ENCODE measurements at places on chromosomes 3 and 15.

DNA sequence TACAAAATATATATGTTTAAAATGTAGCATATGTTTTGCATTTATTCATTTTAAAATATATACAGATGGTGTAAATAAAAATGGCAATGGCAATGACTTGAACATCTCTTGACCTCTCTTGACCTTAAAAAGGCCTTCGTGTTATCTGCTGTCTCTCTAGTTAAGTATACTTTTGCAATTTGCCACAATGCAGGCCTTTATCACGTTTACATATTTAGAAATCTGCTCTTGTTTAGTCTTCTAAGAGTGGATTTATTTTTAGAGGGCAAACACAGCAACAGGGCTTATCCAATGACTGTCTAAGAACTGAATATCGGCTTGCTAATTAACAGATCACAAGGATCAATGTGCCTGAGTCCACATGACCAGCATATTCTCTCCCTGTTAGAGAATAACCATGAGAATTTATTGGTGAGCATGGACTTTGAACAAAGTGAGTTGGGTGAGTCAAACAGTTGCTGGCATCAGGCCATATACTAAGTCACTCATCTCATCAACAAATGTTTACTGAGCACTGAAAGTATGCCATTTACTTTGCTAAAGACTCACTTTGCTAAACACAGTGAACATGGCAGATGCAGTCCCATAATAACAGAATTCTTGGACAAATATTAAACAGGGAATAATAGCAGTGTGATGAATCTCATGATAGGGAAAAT is 48.2 kb downstream of the MDFIC2 start:
- no peak for DNase-seq

DNA sequence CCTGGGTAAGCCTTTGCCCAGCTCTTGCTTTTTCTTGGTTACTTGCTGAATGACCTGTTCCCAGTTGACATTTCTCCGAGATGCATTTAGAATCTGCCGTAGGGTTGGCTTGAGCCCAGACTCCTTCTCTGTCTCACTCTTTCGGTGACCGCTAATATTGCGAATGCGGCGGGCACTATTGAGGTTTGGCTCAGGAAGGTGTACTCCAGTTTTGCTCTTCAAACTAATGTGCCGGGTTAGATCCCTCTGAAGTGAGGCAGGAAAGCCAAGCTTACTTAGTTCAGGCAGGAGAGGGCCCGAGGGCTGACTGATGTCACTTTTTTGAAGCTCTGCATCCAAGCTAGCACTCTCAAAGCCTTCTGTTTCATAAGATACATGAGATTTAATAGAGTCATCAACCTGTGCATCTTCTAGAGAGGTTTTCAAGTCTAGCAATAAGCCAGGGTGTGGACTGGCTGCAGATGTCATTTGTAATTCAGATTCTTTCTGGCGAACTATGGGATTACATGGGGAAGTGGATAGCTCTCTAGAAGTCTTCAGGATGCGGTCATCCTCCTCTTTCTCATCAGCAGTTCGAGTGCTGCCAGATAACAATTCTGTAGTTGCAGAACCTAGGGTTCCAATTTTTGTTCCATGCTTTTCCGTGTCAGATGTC is 41.0 kb downstream of the ZNF106 start:
- DNase-seq = no peak

DNA sequence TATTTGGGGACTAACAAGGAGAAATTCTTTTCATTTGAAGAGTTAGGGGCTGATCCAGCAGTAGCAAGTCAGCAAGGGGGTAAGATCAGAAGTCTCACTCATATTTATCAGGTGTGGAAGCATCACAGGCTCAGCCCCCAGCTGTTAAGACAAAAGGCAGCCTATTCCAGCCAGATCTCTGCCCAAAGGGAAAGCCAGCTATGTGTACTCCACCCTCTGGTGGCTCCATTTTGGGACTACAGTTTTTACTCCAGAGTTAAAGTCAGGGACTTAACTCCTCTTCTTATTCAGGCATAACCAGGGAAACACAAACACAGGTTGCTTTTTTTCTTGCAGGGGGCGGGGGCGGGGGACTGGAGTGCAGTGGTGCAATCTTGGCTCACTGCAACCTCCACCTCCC is 19.2 kb downstream of the UBP1 start:
- DNase-seq = no peak

DNA sequence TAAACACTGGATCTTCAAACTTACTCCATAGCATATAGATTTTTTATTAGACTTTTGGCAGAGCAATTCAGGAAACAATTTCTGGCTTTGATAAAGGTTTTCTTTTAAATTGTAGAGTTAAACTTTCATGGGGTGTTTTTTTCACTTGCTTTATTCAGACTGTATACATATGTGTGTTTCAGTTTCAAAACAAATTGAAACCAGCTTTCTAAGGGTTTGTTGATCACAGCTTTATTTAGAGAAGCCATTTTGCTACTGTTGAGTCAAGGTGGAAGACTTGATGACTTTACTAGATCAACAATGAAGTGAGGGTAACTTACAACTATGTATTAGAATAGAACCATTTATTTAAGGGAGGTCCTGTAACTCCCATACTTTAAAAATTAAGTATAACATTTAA is 6.2 kb downstream of the UBE2E1 start:
- no peak for DNase-seq

DNA sequence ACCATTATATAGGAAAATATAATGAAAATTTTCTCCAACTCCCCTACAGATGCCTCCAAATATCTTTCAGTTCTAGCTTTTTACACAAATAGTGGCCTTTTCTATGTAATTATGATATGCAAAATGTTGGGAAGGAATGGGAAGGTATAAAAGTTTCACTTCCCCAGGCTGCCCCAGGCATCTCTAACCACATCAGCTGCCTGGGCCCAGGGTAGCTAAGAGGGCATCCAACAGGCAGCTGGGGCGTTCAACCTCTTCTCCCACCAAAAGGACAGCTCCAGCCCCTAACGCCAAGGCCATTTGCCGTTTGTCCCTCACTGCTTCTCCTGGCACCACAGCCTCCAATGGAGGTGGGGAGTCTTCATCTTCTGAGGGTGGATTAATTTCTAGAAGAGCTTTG is 188.1 kb upstream of the TSC22D2 start:
- DNase-seq = no peak

DNA sequence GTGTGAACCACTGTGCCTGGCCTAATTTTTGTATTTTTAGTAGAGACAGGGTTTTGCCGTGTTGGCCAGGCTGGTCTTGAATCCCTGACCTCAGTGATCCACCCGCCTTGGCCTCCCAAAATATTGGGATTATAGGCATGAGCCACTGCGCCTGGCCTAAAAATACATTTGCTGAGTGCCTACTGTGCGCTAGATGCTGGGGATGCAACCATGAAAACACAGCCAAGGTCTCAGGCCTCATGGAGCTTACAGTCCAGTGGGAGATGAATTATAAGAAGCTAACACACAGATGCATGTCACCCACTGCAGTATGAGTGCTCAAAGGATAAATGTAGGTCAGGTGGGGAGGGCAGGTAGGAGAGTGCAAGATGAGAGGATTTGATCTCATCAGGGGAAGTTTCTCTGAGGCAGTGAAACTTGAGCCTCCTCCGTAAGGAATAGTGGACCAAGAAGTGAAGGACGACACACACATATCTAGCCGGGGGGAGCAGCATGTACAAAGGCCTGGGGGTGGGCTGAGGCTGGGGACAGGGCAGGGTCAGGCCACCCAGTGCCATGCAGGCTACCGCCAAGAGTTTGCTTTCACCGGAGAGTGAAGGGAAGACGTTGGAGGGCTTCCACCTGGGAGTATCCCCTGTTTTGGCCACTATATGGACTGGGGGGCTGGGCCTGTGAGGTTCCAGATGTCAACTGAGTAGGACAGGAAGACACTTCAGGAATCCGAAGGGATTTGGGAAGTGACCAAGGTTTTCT is 24.3 kb downstream of the IRAK2 start:
- DNase-seq = no peak

- no peak for DNase-seq
Observed at GRCh38 chr15:67184208-67184925, 70.1 kb downstream of the AAGAB start.

GRCh38 chr15:35126236-35126635 is 41.1 kb upstream of the NANOGP8 start:
- DNase-seq = no peak

- DNase-seq = no peak
Observed at GRCh38 chr3:97970956-97971620, 1.1 kb downstream of the RIOX2 start.

- DNase-seq = no peak
Observed at GRCh38 chr3:23754215-23754614, 51.5 kb upstream of the UBE2E1 start.

DNA sequence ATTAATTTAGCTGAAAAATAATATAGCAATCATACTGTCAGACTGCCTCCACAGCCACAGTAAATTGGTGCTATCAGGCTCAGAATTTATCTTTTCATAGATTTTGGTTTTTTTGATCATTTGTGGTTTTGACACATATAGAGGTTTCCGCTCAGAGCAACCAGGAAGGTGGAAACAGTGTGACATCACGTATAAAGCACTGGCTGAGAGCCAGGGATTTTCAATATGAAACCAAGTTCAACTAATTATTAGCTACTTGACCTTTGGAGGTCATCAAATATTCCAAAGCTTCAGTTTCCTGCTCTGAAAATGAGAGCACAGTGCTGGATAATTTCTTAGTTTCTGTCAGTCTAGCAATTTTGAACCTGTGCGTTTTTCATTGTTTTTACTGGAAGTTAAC is 433.8 kb upstream of the SUCLG2 start:
- DNase-seq = no peak

- no peak for DNase-seq
Observed at GRCh38 chr3:187720337-187720670, 17.9 kb upstream of the RTP2 start.

DNA sequence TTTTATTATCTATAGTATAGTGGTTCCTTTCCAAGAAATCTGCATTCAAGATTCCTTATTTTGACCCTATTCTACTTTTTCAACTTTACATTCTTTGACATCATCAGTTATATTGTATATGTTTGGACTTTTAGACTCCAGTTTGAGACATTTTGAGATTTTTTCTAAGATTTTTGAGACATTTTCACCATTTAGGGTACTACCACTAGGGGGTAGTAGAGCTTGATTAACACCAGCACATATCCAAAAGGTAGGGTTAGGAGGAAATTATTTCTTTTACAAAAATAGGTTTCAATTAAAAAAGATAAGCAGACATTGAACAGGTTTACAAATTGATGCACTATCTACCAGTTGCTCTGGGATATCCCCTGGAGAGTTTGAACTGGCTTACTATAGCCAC is 262.5 kb downstream of the SCAPER start:
- DNase-seq = no peak

DNA sequence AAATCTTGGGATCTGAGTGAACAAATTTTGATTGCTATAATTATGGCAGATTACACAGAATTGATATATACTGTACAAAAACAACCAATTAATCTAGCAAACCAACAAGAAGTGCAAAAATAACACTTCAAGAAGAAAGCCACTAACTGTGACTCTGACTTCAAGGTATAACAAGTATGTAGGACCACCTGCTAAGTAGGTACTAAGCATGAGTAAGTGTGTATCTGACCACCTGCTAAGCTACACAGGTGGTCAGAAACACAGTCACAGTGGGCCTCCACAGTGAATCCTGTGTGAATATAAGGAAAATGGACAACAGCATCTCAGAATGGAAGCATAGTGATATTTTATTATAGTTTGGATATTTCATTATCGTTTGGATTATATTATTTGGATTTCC is 14.8 kb upstream of the PLSCR4 start:
- no peak for DNase-seq

- no peak for DNase-seq
Observed at GRCh38 chr3:155078711-155079467, 1.2 kb upstream of the MME start.

- DNase-seq = no peak
Observed at GRCh38 chr3:166453478-166453877, 616.3 kb upstream of the BCHE start.

DNA sequence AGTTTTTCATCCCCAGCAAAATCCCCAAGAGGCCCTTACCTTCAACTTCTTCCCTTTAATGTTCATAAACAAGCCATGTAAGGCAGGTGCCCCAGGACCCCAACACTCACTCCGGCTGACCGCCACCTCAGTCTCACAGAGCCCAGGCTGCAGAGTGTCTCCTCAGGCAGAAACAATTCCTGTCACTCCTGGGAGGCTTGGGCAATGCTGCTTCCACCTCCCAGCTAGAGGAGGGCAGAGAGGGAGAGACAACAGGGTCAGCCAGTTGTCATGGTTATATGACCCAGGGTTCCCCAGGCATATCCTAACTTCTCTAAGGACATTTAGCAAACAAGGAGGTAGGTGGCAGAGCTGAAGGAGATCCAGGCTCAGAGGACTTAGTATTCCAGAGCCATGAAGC is at the start of gene PLIN1:
TSS of gene PLIN1 (minus strand) at position 156 of the 400 bp plus-strand sequence. CDS start 1,878 bp downstream, outside the sequence.
- DNase-seq = no peak

DNA sequence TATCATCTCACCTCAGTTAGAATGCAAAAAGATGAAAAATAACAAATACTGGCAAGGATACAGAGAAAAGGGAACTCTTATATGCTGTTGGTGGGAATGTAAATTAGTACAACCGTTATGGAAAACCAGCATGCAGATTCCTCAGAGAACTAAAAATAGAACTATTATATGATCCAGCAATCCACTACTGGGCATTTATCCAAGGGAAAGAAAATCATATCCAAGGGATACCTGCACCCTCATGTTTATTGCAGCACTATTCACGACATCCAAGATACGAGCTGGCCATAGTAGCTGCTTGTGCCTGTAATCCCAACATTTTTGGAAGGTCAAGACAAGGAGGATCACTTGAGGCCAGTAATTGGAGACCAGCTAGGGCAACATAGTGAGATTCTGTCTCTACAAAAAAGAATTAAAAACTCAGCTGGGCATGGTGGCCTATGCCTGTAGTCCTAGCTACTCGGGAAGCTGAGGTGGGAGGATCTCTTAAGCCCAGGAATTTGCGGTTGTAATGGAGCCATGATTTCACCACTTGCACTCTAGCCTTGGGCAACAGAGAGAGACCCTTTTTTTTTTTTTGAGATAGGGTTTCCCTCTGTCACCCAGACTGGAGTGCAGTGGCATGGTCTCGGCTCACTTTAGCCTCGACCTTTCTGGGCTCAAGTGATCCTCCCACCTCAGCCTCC is 26.6 kb downstream of the USP50 start:
- DNase-seq = no peak

- no peak for DNase-seq
Observed at GRCh38 chr3:29079358-29079757, 201.5 kb upstream of the RBMS3 start.

GRCh38 chr15:66873856-66874255 is 171.8 kb downstream of the SMAD6 start:
- DNase-seq = no peak

DNA sequence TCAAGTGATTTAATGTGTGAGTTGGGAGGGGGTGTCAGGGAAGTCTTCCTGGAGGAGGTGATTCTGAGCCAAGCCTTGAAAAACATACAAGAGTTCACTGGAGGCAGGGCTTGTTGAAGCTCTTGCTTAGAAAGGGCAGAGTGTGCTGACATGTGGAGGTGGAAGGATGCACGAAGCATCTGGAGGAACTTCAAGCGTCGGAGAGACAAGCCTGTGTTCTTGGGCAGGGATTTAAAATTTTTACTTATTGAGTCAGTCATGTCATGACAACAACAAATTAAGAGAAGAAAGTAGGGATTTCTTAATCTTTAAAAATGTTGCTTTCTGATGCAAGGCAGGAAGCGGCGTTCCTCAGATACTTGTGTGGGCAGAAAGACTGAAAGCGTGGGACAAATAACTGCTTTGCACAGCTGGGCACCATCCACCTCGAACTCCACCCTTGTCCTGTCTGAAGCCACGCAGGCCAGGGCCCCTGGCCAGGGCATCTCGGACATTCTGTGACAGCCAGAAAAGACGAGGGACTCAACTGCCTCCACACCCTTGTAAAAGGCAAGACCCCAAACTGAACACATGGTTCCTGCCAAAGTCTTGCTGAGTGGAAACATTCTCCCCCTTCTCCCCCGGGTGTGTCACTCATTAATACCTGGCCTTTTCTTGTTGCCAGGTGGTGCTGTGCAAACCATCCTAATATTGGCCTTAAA is 6.9 kb upstream of the IL16 start:
- DNase-seq = no peak

All from astrocyte of the cerebellum (primary cell).